ENCODE measurements at places on chromosomes 6 and 20.

GRCh38 chr6:6900569-6901204 lies 207.1 kb upstream of the RREB1 start:
- no peak for DNase-seq

DNA sequence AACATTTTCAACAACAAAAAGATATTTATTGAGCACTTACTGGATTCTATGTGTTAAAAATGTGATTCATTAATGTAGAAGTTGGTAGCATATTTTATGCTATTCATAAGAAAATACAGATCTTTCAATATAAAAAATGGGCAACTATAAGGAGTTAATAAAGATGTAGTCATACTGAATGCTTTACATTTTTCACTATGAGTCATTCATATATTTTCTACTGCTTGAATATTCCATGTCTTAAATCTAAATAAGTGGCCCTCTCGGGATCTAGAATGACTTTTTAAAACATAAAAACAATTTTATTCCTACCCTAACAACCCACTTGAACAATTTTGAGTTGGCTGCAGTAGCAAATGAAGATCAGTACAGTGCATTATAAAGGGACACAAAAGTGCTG lies 362.1 kb downstream of the PHF3 start:
- no peak for DNase-seq

GRCh38 chr6:5752391-5752680 lies 254.4 kb downstream of the NRN1 start:
- DNase-seq = peak; percentile 60

GRCh38 chr6:5361396-5361795 lies 100.1 kb downstream of the FARS2 start:
- DNase-seq = no peak

GRCh38 chr6:130037207-130037811 lies 18.9 kb downstream of the L3MBTL3 start:
- DNase-seq = no peak

GRCh38 chr6:37783025-37783855 lies 36.3 kb upstream of the ZFAND3 start:
- DNase-seq = no peak

DNA sequence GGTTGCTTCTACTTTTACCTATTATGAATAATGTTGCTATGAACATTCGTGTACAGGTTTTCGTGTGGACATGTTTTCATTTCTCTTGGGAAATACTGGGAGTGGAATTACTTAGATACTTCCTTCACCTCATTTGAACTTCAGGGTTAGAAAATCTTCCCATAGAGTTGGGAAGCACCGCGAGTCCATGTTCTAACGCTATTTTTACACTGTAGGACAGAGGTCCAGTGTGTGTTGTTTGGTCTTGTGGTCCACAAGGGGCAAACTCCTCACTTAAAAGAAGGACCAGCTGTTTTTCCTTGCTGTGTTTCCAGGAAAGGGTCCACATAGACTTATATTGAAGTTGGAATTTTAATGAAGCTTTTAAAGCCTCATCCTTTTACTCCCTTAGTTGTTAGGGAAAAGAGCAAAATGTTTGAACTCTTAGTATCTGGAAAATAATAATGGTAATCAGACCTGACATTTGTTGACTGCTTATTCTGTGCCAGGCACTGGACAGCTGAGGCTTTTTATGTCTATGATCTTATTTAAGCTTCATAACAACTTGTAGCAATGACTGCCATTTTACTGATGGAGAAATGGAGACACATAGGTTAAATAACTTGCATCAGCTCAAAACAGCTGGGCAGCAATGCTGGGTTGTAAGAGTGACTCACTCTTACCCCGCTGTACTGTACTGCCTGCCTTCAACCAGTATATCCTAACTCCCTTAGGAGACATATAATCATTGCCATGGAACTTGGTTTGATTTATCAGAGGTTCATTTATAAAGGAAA lies 52.0 kb downstream of the CDC5L start:
- no peak for DNase-seq

DNA sequence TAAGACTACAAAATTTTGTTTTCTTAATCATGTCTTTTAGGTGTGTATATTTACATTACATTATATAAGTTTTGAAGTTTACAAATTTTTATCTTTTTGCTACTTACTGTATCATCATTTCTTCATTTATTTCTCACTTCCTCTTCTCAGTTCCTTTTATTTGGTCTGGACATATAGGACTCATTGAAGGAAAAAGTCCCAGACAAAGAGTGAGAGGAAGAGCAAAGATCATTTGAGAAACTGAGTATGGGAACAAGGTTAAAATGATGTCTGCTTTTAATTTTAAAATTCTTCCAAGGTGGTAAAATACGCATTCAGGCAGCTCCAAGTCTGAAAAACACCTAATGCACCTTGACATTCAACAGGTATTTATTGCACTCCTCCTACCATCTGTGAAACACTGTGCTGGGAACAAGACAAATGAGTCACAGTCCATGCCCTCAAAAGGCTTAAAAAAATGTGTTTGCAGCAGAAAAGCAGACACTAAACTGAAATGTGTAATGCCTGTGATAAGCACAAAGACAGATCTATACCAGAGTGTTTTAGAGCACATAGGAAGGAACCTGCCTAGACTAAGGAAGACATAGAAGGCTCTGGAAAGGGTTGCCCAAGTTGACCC lies 63.2 kb downstream of the PKIB start:
- no peak for DNase-seq

GRCh38 chr20:63706852-63707557 lies 771 bp downstream of the ARFRP1 start:
- no peak for DNase-seq

DNA sequence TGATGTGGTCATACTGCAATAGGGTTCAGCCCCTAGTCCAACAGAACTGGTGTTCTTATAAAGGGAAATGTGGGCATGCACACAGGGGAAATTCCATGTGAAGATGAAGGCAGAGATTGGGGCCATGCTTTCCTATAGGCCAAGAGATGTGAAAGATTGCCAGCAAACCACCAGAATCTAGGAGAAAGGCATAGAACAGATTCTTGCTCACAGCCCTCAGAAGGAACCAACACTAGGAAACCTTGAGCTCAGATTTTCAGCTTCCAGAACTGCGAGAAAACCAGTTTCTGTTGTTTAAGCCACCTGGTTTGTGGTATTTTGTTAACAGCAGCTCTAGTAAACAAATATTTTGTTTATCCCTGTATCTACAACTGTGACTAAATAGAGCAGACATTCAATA lies 197.6 kb upstream of the CITED2 start:
- DNase-seq = no peak

- DNase-seq = no peak
These were observed 1.2 kb downstream of the IFNGR1 start for GRCh38 chr6:137217801-137218472.

DNA sequence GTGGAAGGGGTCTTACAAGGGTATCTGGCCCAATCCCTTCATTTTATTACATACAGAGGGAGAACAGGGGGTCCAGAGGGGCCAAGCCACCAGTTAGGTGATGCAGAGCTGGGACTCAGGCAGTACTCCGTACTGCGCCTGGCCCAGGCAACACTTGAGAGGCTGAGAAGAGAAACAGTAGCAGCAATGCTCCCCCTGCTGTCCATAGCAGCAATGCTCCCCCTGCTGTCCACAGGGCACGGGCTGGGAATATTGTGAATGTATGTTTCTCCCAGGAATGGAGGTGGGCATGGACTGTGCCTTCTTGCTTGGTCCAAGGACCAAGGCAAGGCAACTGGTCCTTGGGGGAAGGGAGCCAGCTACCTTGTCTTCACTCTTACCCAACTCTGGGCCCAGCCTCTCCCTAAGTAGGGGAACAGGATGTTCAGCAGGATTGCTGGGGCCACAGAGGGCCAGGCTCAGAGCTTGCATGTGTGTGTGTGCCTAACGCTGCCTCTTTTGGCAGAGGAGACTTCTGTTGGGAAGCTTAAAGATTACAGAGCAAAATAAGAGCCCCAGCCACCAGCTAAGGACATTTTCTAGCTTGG lies 14.8 kb upstream of the FAM83C start:
- DNase-seq = peak; percentile 59

GRCh38 chr6:26029570-26029856 lies 57.7 kb upstream of the HFE start:
- no peak for DNase-seq

DNA sequence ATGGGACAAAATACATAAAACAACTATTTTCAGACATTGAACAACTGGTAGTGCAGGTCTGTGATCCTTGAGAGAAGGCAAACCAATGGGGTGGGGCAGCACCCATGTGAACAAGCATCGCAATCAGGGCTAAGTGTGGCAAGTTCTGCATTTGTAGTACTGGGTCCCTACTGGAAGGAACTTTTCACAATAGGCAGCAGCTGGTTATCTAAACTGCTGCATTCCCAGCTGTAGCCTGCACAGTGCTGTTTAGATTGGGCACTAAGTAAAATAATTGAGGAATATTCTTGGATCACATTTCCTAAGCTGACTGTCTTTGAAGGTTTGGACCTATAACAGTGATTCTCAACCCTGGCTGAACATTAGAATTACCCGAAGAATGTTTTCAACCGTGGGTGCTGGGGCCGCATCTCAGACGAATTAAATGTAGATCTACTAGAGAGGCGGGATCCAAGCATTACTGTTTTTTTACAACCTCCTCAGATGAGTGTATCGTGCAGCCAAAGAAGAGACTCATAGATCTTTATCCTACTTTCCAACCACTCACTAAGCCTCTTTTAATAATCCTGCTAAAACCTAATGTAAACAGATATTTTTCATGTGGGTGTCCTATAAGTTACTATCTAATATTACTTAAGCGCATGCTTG lies 12.4 kb upstream of the MAP3K4 start:
- no peak for DNase-seq

GRCh38 chr6:2792330-2793110 lies 27.3 kb downstream of the WRNIP1 start:
- DNase-seq = no peak

DNA sequence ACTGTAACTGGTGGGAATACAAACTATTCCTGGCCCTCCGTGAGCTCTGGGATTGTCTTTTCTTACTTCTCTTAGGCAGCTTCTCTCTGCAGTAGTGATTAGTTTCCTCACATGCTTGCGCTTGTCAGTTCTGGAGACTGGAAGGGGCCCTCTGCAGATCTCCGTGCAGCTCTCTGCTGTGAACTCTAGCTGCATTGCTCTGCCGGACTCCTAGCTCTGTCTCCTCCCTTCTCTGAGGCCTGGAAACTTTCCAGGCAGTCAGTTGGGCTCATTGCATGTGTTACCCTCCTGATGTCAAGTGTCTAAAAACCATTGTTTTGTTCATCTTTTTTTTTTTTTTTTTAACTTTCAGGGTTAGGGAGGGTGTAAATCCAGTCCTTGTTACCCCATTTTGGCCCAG lies 102.3 kb downstream of the CTNNBL1 start:
- DNase-seq = no peak

DNA sequence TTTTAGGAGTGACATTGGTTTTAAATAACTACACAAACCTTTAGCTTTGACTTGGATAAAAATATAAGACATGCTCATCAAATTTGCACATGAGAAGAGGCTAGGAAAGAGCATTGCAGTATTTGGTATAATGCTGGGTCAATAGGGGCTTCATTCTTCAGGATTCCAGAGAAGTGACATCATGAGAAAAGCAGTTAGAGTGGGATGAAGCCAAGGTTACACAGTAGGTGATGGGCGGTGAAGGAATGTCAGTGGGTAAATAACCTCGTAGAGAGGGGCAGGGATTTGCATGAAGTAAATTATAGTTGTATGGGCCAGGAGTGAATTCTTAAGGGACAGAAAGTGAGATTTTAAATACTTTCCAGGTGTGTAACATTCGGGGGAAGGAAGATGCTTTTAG lies 216.2 kb downstream of the RFPL4B start:
- no peak for DNase-seq

DNA sequence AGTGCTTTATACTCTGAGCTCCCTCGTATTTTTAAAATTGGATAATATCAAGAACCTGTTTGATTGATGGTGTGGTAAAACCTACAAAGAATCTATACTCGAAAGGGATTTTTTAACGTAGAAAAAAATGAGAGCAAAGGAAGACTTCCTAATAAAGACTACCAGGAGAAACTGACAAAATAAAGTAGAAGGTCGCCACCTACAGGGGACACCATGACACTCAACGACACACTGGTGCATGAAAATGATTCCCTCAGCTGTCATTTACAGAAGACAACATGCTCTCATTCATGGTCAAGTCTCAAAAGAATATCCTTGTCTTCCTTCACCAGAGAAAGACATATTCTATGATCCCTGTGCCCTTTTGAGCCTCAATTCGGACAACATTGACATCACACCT lies 10.1 kb upstream of the NHSL1 start:
- DNase-seq = peak; percentile 50

DNA sequence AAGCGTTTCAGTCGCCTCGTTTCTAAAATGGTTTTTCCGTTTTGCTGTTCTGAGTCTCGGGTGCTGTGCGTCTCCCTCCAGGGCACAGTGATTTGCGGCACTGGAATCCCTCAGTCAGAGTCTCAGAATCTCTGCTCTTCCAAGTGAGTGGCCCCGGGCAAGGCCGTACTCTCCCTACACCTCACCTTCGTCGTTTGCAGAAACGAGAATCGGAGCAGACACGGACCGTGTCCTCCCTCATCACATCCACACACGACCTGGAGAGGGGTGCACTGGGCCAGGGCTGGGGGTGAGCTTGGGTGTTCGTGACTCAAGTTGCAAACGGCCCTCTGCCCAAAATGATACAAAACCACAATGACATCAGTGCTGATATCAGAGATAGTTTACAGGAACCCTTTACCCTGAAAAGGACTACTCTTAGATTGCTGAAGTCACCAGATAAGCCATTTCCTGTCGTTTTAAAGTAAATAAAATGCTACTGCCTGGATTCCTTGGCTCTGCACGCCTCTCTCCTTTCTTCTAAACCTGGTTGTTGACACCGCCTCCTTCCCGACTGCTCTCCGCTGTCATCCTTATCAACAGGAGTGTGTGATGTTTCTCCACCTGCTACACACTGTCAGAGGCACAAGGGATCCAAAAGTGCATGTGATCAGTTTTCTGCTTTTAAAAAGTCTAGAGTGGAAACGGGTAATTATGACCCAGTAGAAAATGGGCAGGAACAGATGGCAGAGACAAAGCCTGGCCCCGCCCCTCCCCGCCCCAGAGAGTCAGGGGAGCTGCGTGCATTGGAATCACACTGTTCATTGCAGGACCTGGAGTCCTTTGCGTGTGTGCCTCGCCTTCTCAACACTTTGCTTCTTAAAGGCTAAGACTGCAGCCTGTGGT lies 38.4 kb downstream of the KIF25 start:
- no peak for DNase-seq

GRCh38 chr6:161053103-161053502 lies 61.5 kb downstream of the MAP3K4 start:
- no peak for DNase-seq

DNA sequence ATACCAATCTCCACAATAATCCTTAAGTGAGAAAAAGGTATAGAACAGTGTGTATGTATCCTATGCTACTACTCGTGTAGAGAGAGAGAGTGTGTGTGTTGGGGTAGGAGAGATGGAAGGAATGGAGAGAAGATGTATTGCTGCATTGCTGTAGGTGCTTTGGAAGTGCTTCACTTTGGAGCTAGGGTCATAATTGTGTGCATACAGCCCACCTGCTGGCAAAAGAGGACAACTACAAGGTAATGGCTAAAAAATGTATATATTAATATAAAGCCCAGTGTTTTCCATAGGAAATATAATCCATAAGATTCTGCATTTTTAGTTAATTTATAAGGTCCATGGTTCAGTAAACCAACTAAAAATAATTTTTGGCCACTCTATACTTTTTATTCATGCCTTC lies 36.1 kb downstream of the SERAC1 start:
- peak; percentile 17 for DNase-seq

Data from NCI-H460 (cell line).